GM13976 (cell line): ENCODE measurements at places on chromosomes 2 and 18.

GRCh38 chr2:157302492-157303099 lies 23.0 kb downstream of the ERMN start:
- DNase-seq, result peak; percentile 34

DNA sequence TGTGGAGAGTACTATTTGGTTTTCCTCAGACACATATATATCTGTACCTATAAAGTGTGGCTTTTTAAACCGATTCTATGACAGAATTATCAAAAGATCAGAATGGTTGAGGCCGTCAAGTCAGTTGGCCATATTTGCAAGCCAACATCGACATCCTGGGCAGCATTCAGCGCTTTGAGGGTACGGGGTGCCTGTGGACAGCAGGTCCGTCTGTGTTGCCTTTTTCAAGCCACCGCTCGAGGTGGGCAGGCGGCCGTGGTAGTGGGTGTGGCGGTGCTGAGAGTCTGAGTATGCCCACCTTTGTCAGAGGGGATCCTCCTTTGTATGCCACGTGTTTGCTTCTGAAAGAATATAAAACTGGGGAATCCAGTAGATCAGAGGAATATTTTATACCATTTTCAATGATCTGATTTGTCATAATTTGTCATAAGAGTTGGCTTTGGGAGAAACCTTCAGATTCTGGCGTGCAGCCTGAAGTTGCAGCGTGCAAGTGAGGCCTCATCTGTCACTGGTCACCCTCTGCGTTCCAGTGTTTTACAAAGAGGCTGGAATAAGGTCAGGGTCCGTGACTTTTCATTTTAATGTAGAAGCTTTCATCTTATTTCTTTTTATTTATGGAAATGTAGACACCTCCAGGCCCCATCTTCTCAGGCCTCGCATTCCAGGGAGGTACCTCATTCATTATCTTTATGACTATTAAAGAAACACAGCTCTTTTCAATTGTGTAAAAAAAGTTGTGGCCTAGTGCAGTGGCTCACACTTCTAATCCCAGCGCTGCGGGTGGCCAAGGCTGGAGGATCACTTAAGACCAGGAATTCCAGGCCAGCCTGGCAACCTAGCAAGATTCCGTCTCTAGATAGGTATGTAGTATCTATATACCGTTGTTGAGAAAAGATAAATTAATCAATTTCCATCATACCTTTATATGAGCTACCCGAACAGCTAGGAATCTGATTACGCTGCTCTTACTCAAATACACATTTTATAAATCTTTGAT lies 37.8 kb upstream of the RBM44 start:
- no peak for DNase-seq

DNA sequence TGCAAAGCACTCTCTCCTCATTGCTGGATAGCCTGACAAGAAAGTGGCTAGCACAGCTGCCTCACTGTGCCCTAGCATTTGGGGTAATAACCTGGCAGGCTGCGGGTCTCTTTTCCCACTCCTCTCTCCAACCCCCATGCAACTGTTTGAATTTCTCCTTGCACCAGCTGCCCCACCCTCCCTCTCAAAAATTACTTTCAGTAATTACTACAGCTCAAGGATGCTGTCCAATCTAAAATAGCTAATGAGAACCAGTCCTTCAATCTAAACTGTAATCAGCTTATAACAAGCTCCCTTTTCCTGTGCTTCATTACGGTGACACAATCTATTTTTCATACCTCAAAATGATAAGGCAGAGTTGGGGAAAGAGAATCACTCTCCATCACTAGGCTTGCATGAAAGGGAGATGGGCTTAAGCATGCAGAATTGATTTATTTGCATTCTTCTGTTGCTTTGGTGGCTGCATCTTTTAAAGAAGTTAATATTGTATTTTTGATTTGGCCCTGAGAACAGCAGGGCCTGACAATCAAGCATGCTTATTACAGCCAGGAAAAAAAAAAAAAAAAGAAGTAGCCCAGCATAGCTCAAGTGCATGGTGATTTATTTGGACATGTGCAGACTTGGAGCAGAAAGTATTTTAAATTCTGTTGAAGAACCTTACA lies 881.8 kb downstream of the SLC4A3 start:
- DNase-seq, result no peak

GRCh38 chr2:55416786-55417568 lies 2.7 kb downstream of the CCDC88A start:
- no peak for DNase-seq

DNA sequence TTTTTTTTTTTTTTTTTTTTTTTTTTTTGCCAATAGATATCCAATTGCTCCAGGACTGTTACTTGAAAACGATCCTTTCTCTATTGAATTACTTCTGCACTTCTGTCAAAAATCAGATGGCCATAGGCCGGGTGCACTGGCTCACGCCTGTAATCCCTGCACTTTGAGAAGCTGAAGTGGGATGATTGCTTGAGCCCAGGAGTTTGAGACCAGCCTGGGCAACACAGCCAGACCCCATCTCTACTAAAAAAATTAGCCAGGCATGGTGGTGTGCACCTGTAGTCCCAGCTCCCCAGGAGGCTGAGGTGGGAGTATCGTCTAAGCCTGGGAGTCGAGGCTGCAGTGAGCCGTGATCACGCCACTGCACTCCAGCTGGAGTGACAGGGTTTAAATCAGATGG lies 4.3 kb upstream of the CHCHD5 start:
- DNase-seq, result no peak

GRCh38 chr2:99200076-99200800 lies 19.3 kb downstream of the MRPL30 start:
- DNase-seq, result no peak

- no peak for DNase-seq
Observed at GRCh38 chr2:148721520-148721931, 77.0 kb downstream of the EPC2 start.

DNA sequence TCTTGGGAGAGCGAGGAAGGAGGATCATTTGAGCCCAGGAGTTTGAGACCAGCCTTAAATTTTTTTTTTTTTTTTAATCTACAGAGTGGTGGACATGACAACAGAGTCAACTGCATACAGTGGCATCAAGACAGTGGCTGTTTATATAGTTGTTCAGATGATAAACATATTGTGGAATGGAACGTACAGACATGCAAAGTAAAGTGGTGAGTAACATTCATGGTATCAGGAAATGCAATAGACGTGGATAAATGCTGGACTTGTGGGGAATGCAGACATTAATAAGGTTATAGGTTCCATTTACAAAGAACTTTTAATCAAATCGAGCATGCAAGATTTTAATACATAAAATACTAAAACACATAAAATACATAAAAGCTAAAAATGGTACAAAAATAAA lies 11.9 kb downstream of the WDR43 start:
- no peak for DNase-seq

GRCh38 chr2:56449449-56449860 lies 265.7 kb downstream of the CCDC85A start:
- no peak for DNase-seq

DNA sequence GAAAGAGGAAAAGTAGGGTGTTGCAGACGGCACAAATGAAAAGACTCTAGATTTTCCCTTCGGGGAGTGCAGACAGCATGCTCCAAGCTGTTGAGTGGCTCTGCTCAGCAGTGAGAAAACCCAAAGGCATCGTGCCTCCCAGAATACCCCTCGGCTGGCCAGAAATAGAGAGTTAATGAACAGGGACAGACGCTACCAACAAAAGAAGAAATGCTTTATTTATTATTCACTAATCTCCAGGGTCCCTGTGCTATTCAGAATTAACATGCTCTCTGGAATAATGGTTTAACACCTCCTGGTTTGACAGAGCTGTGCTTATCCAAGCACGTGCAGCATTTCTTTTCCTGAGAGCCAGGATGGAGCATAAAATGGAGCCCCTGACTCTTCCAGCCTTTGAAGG lies 82.3 kb downstream of the AQP4 start:
- DNase-seq, result no peak

DNA sequence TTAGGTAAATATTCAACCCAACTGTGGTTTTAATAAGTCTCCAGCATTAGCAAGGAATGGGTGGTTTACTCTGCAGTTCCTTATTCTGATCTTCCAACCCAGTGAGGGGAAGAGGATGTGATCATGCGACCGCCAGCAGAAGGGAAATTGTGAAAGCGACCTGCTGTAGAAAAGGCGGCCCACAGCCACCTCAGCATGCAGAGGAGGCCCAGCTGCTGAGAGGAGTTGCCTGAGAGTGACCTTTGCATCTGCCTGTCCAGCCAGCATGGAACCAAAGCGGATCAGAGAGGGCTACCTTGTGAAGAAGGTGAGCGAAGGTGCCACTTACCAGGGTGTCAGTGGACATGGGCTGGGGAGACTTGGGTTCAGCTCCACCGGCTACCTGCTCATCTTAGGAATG lies at the start of gene PLEK:
PLEK (plus strand) TSS at position 196 of the 400 bp plus-strand sequence; CDS start at position 266, 70 bp downstream.
- no peak for DNase-seq

DNA sequence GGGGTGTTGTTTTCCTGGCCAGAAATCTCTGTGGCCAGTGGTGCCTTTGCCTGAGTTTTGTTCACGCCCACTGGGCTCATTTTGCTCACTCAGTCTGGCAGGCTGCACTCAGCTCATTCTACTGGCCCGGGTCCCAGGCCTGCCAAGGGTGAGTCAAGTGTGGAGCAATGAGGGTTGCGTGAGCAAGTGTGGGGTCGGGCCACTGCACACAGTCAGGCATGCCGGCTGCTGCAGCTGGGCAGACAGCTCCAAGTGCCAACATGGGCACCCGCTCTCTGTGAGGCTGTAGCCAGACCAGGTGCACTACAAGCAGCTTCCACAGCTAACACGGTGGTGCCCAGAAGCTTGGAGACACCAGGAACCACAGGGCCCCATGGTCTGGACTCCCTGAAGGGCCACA lies 801.1 kb upstream of the RAB6C start:
- no peak for DNase-seq

GRCh38 chr2:48845684-48846083 lies 90.2 kb upstream of the LHCGR start:
- no peak for DNase-seq

DNA sequence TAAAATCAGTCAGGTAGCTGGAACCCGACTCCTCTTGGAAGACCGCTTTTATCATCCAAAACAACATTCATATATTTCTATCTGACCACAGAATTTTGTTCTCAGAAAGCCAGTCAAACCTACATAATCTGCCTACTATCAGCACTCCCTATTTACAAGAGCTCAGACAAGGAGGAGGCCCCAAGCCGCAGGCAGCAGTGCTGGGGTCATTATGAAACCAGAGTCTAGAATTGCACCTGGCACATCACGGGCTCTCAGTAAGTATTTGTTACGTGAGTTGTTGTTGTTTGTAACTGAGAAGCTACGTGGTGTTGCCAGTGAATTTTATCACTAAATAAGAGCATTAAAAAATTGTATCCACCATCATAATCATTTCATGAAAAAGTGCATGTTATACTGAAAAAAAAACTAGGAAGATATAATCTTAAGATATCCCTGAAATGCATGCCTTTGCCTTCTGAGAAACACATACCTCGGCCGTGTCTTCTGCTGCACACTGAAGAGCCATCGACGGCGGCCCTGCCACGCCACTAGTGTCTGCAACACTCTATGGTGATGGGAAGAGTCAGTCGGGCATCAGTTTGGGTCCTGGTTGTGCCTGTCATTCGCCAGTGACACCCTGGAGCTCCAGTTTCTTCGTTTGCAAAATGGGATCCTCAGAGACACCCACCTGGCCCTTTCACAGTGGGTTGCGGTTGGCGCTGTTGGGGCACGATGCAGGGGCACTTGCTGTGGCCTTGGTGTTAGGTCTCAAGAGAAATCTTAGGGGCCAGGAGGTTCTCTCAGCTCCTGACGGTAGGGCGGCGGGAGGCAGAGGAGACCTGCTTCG lies 505.9 kb downstream of the EIPR1 start:
- no peak for DNase-seq

DNA sequence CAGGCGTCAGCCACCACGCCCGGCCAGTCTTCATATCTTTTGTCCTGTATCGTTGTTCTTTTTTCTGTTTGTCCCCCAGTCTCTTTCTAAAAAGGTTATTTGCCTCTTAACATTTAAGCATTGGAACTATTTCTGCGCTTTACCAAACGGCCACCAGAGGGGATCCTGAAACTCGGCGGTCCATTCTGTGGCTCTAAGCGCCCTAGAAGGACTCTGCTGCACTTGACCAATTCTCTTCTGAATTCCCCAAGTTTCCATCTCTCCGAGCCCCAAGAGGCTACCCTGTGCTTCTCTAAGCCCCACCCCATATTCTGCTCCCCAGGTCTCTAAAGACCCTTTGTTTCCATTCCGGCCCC lies 33.1 kb upstream of the REG3G start:
- DNase-seq, result peak; percentile 41

- DNase-seq, result no peak
Observed at GRCh38 chr2:48548840-48549239, 18.9 kb downstream of the STON1 start.

- DNase-seq, result no peak
Observed at GRCh38 chr2:239236808-239237205, 164.0 kb downstream of the HDAC4 start.

DNA sequence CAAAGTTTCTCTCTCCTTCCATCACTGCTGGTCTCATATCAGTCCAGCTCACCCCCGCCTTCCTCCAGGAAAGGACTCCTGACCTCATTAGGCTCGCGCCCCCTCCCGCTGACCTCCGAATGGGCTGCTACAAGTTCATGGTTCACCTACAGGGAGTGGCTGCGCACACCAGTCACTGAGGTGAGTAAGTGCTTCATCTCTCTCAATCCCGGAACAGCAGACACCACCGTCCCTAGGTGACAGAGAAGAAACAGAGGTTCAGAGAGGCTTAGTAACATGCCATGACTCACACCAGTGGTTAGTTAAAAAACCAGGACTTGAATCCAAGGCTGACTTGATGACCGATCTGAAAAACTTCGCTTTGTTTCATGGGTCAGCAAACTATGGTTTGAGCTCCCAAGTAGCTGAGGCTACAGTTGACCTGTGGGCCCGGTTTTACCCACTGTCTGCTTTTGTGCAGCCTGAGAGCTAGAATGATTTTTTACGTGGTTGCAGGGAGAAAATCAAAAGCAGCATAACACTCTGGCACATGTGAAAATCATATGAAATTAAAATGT lies 42.0 kb downstream of the ZFP36L2 start:
- no peak for DNase-seq

- DNase-seq, result no peak
Observed at GRCh38 chr18:79798999-79799370, 1.2 kb downstream of the KCNG2 start.

- DNase-seq, result no peak
Observed at GRCh38 chr2:151567006-151567405, 157.3 kb downstream of the RIF1 start.

- no peak for DNase-seq
Observed at GRCh38 chr2:33763671-33764310, 164.7 kb upstream of the FAM98A start.

- DNase-seq, result no peak
Observed at GRCh38 chr2:1650085-1650872, 94.0 kb downstream of the PXDN start.

DNA sequence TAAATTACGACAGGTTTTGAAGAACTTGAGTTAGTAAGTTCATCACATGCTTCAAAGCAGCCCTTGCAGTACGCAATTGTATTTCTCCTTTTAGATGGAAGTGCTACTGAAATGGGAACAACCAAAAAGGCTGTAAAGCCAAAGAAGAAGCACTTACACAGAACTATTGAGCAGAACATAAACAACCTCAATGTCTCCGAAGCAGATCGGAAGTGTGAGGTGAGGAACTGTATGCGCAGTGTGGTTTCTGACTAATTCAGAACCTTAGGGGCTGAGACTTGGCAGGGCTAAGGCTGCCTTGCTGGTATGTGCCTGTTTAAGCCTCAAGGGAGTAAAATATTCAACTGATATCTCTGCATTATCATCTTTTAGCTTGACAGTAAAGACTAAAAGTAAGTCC lies 8.4 kb downstream of the NCAPH start:
- DNase-seq, result peak; percentile 64

GRCh38 chr18:58054041-58054781 lies 10.2 kb downstream of the NEDD4L start:
- no peak for DNase-seq

GRCh38 chr2:15271941-15272542 lies 289.1 kb downstream of the NBAS start:
- no peak for DNase-seq
